ENCODE measurements at places on chromosomes 12 and 14.
A peak's percentile ranks its signal among the peaks of the same experiment; 100 is the strongest.

DNA sequence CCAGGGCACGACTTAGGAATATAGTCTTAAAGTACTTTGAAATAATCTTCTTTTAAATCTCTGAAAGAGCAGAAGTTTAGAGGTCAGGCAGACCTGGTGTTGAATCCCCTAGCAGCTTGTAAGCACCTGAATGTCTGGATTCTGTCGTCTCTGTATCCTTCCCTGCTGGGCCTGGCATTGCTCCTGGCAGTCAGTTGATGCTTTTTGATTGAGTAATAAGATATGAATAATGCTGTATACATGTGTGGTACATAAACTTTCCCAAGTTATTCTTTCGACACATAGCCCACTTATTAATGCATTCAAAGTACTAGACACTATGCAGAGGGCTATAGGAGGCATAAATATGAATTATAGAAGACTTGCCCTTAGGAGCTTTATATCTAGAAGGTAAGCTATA lies 31.4 kb downstream of the EVL start:
- DNase-seq = no peak

DNA sequence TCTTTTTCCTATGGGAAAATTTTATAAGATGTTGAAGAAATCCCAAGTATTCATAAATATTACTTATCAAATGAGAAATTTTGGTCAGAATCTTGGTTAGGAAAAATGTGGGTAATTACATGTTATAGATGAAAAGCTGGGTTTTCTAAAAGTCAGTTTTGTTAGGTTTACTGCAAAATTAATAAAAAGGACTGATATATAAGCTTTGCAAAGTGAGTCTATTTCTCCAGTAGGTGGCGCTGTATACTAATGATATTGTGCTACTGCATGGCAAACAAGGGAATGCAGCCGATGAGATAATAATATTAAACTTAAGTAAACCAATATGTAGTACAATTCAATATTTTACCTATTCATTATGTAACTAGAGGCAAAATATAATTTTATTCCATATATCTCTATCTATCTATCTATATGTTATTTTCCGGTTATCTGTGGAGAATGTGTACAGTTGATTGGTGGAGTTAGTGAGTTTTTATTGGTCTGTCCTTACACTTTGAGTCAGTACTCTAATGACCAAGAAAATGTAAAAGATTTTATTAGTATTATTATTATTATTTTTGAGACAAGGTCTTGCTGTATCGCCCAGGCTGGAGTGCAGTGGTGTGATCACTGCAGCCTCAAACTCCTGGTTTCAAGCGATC lies 32.9 kb downstream of the MIPOL1 start:
- peak; percentile 85 for DNase-seq

- no peak for DNase-seq
Measured at GRCh38 chr12:96889273-96889933, 17.7 kb upstream of the NEDD1 start.

- no peak for DNase-seq
Measured at GRCh38 chr14:31926652-31927347, 150.3 kb upstream of the ARHGAP5 start.

DNA sequence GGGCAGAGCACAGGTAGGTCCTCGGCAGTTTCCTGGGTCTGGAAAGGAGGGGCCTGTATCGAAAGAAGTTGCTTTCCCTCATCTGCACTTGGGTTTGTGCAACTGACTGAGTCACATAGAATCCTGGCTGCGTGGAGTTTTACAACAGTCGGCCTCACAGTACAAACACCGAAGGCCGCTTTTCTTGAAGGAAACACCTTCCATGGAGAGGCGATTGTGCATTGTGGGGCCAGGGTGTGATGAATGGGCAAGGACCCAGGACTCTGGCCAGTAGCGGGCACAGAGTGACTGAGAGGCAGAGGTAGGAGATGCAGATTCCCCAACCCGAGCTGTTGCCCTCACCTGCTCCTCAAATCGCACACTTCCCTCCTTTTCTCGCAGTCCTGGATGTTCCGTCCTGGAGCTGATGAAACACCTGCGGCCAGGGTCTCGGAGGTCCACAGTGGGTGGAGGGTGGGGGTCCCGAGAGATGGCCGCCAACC lies 7.7 kb downstream of the CCND2 start:
- DNase-seq = no peak

Data from NCI-H510A treated with DMSO at 0.1 percent for 48 hours (cell line).